ENCODE measurements at places on chromosomes 16 and 17.
A peak's percentile ranks its signal among the peaks of the same experiment; 100 is the strongest.

- peak; percentile 55 for DNase-seq
Measured at GRCh38 chr17:21034340-21035235, 8.2 kb downstream of the USP22 start.

DNA sequence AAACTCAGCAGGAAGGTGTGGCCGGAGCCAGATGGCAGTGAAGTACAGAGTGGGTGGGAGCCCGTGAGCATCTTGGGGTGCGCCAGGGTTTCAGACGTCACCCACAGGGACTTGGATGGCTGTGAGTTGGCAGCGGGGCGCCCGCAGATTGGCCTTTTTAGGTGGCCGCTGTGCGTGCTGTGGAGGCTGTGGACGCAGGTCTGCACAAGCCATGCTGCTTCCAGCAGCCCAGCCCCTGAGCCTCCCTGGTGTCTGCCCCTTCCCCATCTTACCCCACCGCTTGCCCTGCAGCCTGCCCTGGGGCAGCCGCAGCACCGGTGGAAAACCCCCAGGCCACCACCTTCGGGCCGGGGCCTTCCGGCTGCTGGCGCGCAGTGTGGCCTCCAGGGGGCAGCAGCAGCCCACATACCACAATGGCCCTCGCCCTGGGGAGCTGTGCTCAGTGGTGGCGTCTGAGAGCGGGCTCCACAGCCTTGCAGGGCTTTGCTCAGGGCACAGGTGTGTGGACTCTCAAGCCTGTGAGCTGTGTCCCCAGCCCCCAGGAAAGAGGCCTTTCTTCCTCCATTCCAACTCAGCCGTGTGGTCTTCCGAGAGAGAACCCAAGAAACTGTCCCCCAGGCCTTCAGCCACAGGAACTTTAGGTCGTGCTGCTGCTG, 11.8 kb downstream of the ENDOV start:
- DNase-seq: peak; percentile 88

GRCh38 chr16:28293601-28293960, 1.3 kb downstream of the SBK1 start:
- no peak for DNase-seq

GRCh38 chr17:65544672-65545071, 16.8 kb downstream of the AXIN2 start:
- no peak for DNase-seq

DNA sequence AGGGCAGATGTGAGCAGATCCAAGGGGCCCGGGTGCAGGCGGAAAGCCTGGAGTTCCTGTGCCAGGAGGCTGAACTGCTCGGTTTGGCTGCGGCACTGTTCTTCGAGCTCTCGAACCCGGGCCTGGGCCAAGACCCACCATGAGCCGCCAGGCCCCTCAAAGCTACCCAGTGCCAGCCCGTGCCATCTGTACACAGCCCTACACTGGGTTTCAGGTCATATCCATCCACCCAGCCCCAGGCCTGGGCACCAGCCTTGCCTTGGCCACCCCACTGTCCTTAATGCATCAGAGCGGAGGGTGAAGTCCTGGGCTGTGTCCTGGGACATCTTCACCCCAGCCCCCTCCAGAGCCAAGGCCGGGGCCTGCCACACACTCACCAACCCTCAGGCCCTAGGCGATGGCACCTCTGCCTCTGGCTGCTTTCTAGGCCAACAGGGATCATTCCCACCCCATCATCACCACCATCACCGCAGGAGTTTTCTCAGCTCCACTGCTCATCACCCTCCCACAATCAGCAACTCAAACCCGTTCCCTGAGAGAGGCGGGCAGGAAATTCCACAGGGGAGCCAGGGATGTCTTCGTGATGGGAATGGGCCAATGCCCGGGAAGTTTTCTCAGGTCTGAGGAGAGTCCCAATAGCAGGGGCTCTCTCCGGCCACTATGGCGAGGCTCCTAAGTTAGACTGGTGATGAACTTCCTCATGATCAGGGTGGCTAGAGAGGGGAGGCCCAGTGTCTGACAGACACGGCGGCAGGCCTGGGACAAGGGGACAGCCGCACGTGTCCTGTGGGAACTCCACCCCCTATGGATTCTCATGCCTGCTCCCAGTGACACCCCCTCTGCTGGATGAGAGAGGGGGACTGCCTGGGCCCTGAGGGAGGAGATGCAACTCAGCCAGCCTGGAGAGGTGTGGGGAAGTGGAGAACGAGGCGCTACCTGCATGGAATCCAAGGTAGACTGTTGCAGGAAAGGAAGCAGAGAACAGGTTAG, 9.1 kb downstream of the TSPOAP1 start:
- DNase-seq: no peak

DNA sequence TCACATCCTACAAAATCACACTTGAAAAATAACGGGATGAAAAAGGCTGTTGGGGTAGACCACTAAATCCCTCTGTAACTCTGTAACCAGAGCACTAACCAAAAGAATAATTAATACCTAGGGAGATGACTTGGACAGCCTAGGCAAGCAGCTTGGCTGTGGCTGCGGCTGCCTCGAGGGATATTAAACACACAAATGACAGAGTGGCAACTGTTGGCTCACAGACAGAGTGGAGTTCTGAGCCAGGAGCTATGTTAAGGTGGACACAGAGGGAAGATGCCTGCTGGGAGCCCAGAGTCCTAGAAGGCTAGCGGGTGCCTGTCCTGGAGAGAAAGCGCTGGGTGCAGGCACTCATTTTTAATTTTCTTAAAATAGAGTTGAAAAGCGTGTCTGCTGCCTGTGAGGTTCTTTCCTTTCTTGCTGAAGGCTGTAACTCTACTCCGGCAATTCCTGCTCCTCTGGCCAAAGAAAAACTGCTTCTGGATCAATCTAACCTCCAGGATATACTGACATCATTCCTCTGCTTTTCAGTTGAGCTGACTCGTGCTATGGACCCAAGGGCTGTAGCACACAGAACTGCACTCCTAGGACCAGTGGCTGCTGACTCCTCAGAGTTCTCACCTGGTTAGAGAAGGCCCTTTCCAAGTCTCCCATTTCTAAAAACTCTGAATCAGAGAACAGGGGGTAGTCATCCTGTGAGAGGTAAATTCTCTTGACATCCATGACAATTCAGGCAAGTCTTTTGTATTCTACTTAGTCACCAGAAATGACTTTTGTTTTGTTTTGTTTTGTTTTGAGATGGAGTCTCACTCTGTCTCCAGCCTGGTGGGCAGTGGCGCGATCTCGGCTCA, 147.9 kb downstream of the STX8 start:
- DNase-seq: no peak

DNA sequence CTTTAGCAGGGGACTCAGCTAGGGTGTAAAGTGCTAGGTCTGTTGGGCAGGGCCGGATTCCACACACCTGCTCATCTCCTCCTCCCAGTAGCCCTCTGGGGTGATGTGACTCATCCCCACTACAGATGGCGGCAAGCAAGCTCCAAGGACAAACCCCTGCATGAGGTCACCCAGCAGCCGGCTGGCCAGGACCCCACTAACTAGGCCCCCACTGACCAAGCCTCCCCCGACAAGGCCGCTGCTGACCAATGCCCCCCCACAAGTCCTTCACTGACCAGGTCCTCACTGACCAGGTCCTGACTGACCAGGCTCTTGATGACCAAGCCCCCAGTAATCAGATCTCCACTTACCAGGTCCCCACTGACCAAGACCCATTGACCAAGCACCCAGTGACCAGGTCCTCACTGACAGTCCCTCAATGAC, 36.7 kb downstream of the TNFRSF13B start:
- DNase-seq: no peak

DNA sequence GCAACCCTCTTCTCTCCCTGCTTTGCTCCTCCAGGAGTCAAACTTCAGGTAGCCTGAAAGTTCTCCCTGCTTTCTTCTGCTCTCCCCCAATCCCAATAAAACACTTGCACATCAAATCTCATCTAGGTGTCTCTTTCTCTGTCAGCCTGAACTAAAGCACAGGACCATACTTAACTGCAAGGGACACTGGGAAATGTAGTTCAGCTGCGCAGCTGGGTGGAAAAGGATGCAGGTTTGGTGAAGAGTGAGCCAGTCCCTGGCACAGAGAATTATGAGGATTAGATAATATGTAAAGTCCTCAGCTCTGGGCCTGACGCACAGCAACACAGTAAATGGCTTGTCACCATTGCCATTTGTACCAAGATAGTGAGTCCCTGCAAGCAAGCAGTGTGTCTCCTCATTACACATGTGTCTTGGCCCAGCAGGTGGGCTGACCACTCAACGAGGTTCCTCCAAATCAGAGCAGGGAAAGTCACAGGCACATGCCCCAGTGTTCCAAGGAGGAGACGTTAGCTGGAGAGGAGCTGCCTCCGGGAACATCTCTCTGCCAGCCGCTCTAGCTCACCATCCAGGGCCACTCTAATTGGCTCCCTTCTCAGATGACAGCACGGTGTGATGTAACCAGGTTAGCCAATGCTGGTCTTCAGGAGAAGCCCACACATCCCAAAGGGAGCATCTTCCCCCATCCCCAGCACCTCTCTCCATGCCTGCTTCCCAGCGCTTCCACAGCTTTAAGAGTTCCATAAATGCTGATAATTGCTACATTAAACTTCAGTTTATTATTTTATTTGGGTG, 29.7 kb upstream of the IRX3 start:
- DNase-seq: no peak

DNA sequence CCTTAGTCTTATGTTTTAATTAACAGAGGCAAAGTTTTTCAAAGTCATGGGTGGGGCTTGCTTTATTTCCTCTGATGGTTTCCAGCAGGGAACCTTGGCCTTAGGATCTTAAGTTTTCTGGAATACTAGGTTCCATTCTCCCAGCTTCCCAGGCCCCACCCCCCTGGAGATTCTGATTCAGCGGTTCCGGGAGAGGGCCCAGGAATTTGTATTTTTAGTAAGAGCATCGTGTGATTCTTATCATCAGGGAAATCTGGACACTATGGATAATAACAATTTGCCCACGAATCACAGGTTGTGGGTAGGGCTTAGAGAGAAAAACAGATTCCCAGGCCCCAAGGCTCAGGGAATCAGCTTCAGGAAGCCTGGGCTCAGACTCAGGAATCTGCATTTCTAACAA, 263.6 kb downstream of the NTN1 start:
- DNase-seq: no peak

- no peak for DNase-seq
Measured at GRCh38 chr17:35679007-35679682, 52.3 kb upstream of the RASL10B start.

GRCh38 chr16:75580-76501, 2.2 kb upstream of the MPG start:
- DNase-seq: no peak

DNA sequence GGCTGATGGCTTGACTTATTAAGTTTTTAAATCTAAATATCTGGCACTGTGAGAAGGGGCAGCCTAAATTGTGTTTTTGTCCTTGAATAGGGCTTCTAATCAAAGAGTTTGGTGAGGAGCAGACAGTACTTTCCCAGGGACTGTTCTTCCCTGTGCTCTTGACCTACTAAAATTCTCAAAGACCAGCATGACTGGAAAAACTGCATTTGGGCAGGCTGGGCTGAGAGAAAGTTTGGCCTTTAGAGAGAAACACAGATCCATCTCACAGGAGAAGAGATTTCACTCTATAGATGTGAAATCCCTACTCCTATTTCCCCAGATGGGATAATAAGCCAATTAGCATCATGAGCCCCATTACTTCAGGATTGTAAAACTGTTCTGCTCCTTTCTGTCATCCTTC, 7.3 kb downstream of the PCTP start:
- no peak for DNase-seq

GRCh38 chr17:78252701-78253635, 21.5 kb downstream of the TMEM235 start:
- no peak for DNase-seq

- no peak for DNase-seq
Measured at GRCh38 chr17:60159479-60159866, 9.7 kb downstream of the CA4 start.

DNA sequence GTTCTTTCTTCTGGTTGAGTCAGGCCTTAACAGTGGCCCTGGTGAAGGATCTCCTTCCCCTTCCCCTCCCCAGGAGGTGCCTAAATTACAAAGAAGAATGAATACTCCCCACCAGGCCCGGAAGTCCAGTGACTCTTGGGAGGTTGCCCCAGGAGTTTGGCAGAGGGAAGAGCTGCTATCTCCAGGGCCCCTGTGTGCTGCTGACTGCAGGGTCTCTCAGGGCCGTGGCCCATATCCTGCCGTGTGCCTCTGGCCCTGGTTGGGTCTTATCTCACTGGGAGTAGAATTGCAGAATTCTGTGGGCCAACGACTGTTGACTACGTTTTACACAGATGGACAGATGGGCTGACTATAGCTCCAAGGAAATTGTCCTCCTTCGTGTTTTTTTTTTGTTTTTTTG, 28.0 kb downstream of the AKAP1 start:
- no peak for DNase-seq

DNA sequence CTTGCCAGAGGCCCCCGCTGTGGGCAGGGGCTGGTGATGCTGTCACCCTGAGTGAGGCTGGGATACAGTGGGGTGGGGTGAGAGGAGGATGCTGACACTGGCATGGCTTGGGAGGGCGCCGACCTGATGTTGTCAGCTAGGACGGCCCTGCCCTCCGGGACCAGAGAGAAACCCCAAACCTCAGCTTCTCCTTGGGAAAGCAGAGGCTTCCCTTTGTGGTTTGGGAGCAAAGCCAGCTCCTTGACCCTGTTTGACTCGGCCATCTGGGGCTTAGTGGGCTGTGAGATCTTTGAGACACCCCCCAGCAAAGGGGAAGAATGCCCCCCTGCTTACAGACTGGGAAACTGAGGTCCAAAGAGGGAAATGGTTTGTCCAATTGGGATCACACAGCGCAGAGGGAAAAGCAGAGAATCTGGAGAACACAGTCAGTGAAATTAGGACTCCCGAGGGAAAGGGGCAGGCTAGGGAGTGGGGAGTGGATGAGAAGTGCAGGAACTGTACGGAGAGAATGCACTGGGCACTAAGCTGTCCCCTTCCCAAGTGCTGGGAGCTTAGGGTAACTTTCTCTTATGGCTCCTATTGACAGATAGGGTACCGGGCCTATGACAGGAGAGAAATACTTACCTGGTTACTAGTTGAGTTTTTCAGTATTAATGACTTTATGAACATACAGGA, 40.7 kb upstream of the DLX4 start:
- no peak for DNase-seq

- DNase-seq: no peak
Measured at GRCh38 chr16:66605979-66606751, 1.7 kb downstream of the CMTM3 start.

GRCh38 chr17:49521088-49521450, 26.0 kb downstream of the NGFR start:
- DNase-seq: no peak

DNA sequence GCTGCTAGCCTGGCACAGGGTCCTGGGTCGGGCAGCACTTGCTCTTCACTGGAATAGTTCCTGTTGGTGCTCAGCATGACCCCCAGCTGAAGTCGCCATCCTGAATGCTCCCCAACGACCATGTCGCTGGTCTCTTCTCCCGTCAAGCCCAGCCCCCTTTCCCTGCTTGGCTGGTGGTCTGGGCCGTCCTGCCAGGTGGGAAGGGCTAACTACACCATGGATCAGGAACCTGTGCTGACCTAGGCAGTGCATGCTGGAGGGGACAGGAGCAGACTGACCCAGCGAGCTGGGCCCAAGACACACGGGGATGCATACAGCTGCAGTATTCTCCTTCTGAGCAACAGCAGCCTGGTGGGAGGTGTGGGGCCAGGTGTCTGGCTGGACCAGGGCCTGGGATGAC, 9.2 kb upstream of the SREBF1 start:
- DNase-seq: no peak

GRCh38 chr17:48173191-48173984, 65.8 kb downstream of the SNX11 start:
- no peak for DNase-seq

GRCh38 chr17:17220529-17220928, 14.4 kb upstream of the PLD6 start:
- no peak for DNase-seq

GRCh38 chr17:42027961-42028790, 8.3 kb downstream of the NKIRAS2 start:
- DNase-seq: no peak

GRCh38 chr16:842061-842476, 41.5 kb upstream of the GNG13 start:
- DNase-seq: no peak

- DNase-seq: peak; percentile 19
Measured at GRCh38 chr16:75219838-75220237, 1.1 kb downstream of the CTRB1 start.

All from CD4-positive, alpha-beta T cell treated with Interleukin-2 at 100 ng/mL for 4 hours (primary cell).